Type B pancreatic cell (in vitro differentiated cells): ENCODE measurements at places on chromosomes 13 and 19. TPM values are rescaled to one million over a fixed set of nuclear protein-coding genes. Genes with fewer than 3 reads are reported as not detected.

The CEACAM20 gene
- 2.3 TPM in 1 of 2 replicates, not detected in the other for total RNA-seq

GRCh38 chr19:51173681-51174080, 31.6 kb downstream of the SIGLEC7 start:
- DNase-seq, result no peak

DNA sequence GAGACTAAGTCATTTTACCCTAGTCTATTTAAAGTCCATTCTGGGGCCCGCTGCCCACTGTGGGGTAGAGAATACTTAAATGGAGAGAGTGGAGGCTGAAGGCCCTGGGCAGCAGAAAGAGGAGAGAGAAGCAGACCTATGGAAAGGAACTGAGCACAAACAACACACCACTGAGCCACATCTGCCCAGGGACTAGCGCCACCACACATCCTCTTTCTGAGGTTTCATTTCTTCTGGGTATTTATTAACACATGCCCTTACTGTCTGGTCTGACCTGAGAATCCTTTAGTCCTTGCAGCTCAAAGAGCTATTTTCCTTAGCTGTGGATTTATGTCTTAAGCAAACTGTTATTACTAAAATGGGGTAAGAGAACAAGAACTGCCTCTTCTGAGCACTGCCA, 154.0 kb downstream of the NALCN start:
- no peak for DNase-seq

- DNase-seq, result no peak
These were observed at the start of gene TTYH1 for GRCh38 chr19:54415208-54415900. Gene TTYH1, plus strand, starts transcription at chr19:54415464. Its CDS starts 89 bp downstream, at chr19:54415553.

DNA sequence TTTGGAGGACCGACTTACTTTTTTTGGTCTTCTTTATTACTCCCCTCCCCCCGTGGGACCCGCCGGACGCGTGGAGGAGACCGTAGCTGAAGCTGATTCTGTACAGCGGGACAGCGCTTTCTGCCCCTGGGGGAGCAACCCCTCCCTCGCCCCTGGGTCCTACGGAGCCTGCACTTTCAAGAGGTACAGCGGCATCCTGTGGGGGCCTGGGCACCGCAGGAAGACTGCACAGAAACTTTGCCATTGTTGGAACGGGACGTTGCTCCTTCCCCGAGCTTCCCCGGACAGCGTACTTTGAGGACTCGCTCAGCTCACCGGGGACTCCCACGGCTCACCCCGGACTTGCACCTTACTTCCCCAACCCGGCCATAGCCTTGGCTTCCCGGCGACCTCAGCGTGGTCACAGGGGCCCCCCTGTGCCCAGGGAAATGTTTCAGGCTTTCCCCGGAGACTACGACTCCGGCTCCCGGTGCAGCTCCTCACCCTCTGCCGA, 409 bp downstream of the FOSB start:
- no peak for DNase-seq

DNA sequence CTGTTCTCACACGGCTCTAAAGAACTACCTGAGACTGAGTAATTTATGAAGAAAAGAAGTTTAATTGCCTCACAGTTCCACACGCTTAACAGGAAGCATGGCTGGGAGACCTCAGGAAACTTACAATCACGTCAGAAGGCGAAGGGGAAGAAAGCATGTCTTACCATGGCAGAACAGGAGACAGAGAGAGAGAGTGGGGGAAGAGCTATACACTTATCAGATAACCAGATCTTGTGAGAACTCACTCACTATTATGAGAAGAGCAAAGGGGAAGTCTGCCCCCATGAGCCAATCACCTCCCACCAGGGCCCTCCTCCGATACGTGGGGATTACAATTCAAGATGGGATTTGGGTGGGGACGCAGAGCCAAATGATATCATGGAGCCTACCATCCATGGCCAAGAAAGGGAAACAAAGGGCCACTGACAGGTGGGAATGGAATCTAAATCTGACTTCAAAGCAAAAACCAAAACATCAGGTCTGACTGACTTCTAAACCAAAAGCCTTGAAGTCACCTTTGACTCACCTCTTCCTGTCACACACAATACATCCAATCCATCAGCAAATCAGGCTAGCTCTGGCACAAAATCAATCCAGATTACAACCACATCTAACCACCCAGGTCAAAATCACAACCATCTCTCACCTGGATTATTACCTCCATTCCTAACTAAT, 189.7 kb downstream of the ENOX1 start:
- no peak for DNase-seq

- DNase-seq, result no peak
These were observed 263.9 kb downstream of the MZT1 start for GRCh38 chr13:72463561-72463960.

The ZNF567 gene
- total RNA-seq, result 10.4 and 12.3 TPM in 2 replicates

DNA sequence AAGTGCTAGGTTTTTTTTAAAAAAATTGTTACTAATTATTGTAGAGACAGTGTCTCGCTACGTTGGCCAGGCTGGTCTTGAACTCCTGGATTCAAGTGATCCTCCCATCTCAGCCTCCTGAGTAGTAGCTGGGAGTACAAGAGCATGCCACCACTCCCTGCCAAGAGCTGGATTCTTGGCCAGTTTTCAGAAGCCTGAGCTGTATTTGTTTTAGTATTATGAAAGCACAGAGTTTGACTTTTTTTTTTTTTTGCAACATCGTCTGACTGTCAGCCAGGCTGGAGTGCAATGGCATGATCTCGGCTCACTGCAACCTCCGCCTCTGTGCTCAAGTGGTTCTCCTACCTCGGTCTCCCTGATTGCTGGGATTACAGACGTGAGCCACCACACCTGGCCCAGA, 7.0 kb downstream of the ARMC6 start:
- DNase-seq, result no peak

The FGF9 gene
- 7.6 and 10.4 TPM in 2 replicates for total RNA-seq

DNA sequence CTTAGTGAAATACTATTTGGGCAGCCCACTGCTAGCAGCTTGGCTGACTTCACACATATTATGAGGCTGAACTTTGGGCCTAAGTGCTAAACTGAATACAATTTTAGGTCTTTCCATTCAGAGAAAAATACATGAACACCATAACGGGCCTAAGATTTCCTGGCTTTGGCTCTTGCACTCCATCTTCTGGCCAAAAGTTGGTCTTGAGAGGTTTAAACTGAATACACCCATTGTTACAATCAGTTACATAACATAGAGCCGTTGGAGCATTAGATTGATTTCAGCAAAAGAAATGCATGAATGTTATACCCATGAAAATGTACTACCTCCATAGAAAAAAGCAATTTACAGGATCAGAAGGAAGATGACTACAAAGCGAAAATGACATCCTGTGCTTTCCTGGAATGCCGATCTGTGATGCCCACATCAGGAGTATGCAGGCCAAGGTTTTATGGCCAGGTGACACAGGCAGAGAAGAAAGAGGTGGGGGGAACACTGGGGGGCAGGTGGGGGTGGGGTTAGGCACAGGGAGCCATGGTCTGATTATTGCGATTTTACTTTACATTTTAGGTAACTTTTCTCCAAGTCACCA, 11.1 kb upstream of the SHISA2 start:
- no peak for DNase-seq

GRCh38 chr19:11657307-11657706, 60.0 kb downstream of the ZNF627 start:
- no peak for DNase-seq

DNA sequence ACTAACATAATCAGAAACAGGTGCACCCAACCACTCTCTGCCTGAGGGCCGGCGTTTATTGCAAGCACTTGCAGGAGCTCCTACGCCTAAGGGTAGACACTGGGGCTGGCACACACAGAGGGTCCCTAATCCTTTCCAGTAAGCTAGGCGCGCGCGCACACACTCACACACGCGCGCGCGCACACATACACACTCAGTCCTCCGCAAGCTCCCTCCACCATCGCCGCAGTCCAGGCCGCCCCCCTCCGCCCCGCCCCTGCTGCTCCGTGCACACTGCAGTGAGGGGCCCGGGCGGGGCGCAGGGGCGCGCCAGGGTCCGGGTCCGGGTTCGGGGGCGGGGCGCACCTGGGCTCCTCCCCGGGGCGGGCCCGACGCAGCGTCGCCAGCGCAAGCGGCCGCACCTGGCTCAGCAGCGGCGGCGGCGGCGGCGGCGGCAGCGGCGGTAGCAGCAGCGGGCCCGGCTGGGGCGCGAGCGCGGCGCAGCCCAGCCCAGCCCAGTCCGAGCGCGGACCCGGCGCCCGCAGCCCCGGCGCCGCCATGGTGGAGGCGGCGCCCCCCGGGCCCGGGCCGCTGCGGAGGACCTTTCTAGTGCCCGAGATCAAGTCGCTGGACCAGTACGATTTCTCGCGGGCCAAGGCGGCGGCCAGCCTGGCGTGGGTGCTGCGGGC, at the start of gene CAMSAP3:
Gene CAMSAP3 (plus strand): TSS at position 398 of the 668 bp plus-strand sequence. CDS start 140 bp downstream, at position 538.
- DNase-seq, result no peak
